Thoracic aorta (tissue), 2 donors: ENCODE measurements at places on chromosomes 11 and 22. TPM values are rescaled to one million over a fixed set of nuclear protein-coding genes. Genes with fewer than 3 reads are reported as not detected.

GGTLC2 gene
- total RNA-seq: not detected

DNA sequence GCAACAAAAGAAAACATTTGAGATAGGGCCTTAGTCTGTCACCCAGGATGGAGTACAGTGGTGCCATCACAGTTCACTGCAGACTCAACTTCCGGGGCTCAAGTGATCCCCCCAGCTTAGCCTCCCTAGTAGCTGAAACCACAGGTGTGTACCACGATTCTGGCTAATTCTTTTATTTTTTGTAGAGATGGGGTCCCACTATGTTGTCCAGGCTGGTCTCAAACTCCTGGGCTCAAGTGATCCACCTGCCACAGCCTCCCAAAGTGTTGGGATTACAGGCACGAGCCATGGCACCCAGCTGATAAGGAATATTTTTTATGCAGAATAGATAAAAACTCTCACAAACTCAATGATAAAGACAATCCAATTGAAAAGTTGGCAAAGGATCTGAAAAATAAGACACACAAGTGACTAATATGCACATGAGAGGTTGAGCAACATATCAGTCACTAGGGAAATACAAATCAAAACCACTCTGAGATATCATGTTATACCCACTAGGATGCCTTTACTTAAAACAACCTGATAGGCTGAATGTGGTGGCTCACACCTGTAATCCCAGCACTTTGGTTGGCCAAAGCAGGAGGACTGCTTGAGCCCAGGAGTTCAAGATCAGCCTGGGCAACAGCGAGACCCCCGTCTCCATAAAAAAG lies 33.9 kb upstream of the CLTCL1 start:
- no peak overlapping the region for H3K27ac ChIP-seq
- no peak for DNase-seq
- no peak overlapping the region for H3K4me3 ChIP-seq

DNA sequence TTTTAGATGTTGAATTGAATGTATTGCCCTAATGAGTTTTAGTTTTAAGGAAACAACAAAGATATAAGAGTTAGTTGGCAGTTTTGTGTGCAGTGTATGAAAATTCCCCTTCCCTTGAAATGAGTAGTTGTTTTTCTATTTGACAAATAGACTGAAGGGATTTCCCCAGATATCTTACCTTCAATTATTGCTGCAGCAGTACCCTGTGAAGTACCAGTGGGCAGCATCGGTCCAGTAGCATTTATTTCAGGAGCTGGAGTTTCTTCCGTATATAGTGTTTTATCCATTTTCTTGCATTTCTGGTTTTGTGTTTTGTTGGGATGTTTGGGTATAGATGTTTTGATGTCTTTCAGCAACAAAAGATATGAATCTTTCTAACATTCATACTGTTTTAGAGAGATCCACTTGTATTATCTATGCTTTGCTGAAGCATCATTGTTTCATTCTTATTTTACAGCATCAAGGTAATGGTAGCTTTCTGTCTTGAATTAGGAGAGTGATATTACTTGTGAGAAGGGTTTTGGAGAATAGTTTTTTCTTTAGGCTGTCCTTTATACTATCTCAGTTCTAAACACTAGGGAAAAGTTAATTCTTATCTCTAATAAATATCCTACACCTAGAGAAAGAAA lies 7.4 kb downstream of the KMT2A start:
- H3K36me3 ChIP-seq: no peaks in the 10 kb centered on the region
- H3K27me3 ChIP-seq: no peaks in the 10 kb centered on the region
- DNase-seq: no peak
- no peak overlapping the region for H3K4me3 ChIP-seq
- H3K4me1 ChIP-seq: peaks cover 70% of the 10 kb centered on the region
- H3K27ac ChIP-seq: no peak overlapping the region

DNA sequence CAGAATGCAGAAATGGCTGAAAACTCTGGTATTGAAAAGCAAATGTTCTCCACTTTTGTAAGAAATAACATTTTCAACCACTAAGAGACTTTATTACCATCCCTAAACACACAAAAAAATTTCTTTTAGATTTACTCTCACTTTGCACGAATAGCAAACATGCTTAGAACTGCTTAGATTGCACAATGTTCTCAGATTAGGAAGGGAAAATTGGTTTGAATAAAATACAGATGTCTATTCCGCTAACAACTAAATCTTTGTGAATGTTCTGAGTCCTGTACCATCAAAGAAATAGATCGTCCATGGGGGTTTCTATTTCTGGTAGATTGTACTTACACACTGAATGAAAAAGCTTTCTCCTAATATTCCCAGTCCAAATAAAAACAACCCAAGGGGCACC lies 40.1 kb downstream of the BDNF start:
- no peaks in the 10 kb centered on the region for H3K27me3 ChIP-seq
- no peak for DNase-seq
- H3K4me3 ChIP-seq: no peak overlapping the region
- H3K27ac ChIP-seq: no peak overlapping the region

OR52N2 gene
- not detected for total RNA-seq

GRCh38 chr11:1758611-1759150 lies 5.0 kb downstream of the CTSD start:
- peaks cover 48% of the 10 kb centered on the region for H3K36me3 ChIP-seq
- H3K27ac ChIP-seq: peak overlapping the region; percentile 93
- DNase-seq: no peak
- H3K27me3 ChIP-seq: no peaks in the 10 kb centered on the region
- H3K4me3 ChIP-seq: peak overlapping the region; percentile 22
- peaks cover 40% of the 10 kb centered on the region for H3K4me1 ChIP-seq
